ENCODE measurements at places on chromosomes 16 and 17. TPM values are rescaled to one million over a fixed set of nuclear protein-coding genes. Genes with fewer than 3 reads are reported as not detected.

- no peak for ATAC-seq
Measured at GRCh38 chr16:55835581-55835980, 2.7 kb upstream of the CES1 start.

DNA sequence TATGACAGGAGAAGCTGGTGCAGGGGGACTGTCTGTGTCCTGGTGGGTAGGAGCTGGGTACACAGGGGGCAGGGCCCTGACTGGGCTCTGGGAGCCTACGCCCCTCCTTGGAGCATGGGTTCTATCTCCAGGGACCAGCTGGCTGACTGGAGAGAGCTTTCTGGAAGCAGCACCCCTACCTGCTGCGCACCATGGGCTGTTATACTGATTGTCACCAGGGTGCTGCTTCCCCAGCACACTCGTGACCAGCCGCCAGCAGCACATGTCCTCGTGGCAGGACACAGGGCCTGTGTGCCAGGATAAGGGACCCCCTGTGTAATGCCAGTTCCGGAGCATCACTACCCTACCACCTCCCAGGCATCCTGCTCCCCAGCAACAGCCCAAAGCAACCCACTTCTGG lies 106.0 kb downstream of the AMFR start:
- ATAC-seq, result no peak

- ATAC-seq, result peak; percentile 77
Measured at GRCh38 chr17:17151962-17152361, 54.2 kb downstream of the PLD6 start.

PRSS53 gene
- 17.3 TPM for total RNA-seq

GAST gene
- not detected for total RNA-seq

ASGR1 gene
- 0.67 TPM for total RNA-seq

CIITA gene
- 8.6 TPM for total RNA-seq

GRCh38 chr16:66269617-66270332 lies 96.7 kb upstream of the CDH5 start:
- ATAC-seq, result no peak

DNA sequence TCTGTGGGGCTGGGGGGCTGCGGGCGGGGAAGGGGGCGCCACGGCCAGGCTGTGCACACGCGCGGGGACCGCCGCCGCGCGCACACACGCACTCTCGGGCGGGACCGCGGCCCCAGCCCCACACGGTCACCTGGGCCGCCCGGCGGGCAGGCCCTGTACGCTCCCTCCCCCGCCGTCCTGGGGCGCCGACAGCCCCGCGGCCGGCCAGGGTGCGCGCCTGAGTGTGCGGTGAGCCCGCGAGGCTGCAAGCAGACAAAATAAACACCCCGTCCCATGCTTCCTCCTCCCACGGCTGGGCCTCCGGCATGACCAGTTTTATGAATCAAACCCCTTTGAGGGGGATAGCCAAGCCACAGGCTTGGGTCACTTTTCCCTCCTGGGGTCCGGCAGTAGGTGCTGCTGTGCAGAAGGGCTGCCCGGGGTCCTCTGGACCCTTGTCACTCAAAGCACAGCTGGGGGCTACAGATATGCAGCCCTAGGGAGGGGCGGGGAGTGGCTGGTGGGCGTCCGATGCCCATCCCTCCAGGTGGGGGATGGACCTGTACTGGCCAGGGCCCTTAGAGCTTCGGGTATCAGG lies 441 bp downstream of the VASN start:
- peak; percentile 65 for ATAC-seq

DNA sequence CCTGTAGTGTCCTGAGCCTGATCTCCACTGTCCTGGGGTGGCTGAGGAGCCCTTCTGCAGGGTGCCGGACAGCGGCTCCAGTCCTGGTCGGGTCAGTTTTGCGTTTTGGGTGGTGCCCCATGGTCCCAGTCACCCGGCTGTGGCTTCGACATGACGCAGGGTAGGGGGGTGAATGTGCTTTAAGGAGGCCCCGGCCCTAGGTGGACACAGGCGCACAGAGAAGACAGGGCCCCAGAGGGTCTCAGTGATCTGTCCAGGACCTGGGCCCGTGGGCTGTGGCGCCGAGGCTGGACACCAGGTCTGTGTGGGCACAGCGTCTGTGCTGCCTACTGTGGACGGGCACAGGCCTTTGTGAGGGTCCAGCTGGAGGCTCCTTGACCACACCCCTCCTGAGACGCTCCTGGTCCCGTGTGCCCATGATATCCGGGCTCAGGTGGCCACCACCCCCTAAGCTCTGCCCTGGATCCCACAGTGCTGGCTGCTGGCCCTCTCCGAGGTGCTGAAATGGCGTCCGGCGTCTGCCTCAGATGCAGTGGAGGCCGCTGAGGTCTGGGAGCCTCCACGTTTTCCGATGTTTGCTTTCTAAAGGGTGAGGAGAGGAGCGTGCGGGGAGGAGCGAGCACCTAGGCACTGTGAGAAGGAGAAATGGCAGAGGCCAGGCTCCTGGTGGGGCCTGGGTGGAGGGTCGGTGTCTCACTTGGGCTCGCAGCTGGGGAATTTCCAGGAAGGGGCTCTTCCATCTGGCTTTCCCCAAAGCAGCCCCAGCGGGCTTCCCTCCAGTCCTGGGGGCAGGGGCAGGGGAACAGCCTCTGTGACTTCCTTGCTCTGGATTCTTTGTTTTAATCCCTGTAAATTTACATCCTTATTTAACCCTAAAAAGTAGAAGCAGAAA lies 56.1 kb upstream of the ACSF3 start:
- peak; percentile 24 for ATAC-seq

GRCh38 chr16:75261590-75262078 lies 10.2 kb upstream of the BCAR1 start:
- no peak for ATAC-seq

DNA sequence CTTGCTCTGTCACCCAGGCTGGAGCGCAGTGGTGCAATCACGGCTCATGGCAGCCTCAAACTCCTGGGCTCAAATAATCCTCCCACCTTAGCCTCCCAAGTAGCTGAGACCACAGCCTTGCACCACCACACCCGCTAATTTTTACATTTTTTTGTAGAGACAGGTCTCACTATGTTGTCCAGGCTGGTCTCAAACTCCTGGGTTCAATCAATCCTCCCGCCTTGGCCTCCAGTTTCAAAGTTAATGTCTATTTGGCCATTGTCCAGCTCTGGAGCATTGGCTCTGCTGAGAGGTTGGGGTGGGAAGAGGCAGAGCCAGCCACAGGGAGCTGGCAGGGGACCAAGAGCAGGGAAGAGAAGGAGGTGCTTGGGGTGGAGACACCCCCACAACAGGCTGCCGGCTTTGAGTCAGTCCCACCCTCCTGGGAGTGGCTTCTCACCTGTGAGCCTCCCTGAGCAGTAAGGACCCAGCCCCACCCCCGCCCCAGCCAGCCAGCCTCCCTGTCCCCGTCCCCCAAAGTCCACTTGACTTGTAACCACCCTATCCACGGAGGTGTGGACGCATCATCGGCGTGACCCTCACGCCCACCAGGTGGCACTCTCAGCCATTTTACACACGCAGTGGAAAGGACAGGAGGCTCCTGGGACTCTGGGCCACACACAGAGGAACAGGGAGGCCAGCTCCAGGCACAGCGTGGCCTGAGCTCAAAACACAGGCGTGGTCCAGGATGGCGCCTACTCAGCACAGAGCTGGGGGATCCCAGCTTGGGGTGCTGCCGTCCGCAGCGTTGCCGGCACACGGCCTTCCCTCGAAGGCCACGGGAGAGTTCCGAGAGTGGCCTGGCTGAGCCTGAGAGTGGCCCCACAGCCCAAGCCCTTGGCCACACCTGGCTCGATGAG lies 22.8 kb upstream of the PVALEF start:
- peak; percentile 85 for ATAC-seq

DNA sequence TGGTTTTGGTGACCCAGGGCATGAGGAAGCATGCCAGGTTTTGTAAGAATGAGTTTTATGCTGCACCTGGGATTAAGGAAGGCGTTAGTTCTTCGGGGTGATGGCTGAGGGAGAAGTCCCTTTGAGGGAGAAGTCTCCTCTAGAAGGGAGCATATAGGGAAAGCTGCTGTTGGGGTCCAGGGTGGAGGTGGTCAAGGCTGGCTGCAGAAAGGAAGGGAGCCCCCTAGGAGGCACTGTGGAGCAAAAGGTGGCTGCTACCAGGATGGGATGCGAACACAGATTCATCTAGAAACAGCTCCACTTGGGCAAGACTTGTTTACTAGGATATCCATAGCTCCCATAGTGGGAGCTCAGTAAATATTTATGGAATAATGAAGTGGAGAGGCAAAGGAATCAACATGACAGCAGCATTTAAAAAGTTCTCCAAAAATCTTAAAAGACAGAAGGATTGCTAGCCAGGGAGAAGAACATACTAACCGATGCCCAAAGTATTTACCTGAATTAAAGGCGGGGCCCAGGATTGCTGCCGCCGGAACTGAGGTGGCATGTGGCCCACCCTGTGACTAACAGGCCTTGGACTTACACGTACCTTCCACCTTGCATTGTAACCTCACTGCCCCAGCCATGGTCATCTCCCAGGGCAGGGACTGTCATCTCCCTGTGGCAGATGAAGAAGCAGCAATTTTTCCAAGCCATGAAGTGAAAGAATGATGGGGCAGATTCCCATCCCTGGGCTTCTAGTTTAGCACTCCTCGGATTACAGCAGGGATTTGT lies 7.1 kb upstream of the LPCAT2 start:
- no peak for ATAC-seq

ZNHIT3 gene
- 47.9 TPM for total RNA-seq

GRCh38 chr16:424623-425081 lies 797 bp upstream of the RAB11FIP3 start:
- ATAC-seq, result no peak

TTYH2 gene
- total RNA-seq, result 2.6 TPM

DNA sequence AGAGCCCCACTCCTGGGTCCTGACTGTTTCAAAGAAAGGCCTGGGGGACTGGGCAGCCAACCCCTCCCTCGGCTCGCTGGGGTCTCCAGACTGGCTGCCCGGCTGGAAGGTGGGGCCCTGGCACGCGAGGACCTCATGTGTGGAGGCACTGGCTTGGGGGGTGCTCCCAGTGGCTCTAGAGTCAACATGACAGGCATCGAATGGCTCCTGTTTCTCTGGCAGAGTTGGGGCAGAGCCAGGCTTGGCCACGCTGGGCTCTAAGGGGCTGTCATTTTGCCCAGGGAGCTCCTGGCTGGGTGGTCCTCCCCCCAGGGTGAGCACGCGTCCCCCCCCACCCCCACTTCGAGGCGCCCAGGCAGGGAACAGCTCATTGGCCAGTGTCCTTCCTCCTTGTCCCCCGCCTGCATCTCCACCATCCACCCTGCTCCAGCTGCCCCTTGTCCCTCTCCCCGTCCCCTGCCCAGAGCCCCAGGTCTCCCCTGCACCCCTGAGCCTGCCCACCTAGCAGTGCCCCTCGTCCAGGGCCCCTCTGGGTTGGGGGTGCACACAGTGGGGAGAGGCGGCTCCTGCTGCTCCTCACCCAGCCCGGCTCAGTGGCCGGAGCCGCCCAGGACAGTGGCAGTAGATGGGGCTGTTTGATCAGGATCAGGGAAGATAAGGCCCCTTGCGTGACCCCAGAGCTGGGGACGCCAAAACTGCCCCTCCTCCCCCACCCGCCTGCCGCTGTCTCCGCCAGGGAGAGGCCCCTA lies 2.7 kb downstream of the GCGR start:
- no peak for ATAC-seq

ANKRD40CL gene
- not detected for total RNA-seq

CRHR1 gene
- total RNA-seq, result not detected

DNA sequence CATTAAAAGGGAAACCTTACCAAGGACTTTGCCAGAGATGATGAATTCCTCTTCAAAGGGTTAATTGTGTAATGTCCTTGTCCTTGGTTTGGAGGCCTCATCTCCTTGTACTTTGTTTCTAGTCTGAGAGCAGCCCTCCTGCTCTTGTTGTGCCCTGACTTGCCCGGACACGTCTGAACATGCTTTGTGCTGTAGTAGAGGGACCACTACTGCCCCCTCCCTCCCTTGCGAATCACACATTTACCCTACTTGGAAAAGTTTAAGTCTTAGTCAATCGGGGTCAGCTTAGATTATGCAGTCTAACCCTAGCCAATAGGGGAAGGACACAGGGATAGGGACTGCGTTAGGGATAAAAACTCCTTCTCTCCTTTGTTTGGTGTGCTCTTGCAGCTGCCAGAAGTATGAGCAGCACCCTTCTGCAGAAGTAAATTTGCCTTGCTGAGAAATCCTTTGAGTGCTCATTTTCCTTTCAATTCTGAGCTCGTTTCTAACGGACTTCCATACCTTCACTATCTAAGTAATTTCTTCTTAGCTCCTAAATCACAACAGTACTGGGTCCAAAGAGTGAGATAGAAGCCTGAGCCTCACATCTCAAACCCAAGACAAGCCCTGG lies 26.4 kb upstream of the CLEC3A start:
- no peak for ATAC-seq

- ATAC-seq, result no peak
Measured at GRCh38 chr16:70757183-70757582, 43.8 kb downstream of the VAC14 start.

JPH3 gene
- total RNA-seq, result 0.09 TPM

DNA sequence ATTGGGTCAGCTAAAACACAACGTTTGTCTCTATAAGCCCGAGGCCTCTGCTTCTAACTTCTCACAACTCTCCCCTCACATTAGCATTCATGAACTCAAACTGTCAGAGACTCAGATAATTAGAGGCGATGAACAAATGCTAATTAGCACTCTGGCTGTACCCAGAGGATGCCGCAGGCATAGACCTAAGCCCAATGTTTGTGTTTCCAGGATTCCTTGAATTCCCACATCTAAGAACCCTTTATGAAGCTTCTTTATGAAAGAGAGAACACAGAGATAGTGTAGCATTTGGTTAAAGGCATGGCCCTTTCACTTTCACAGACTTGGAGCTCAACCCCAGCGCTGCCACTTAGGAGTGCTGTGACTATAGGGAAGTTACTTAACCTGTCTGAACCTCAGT lies 512.2 kb downstream of the GRIN2A start:
- no peak for ATAC-seq

- peak; percentile 75 for ATAC-seq
Measured at GRCh38 chr16:84175350-84176081, 11.3 kb downstream of the TAF1C start.

GRCh38 chr16:67474551-67475455 lies 6.2 kb downstream of the ATP6V0D1 start:
- ATAC-seq, result no peak

PARD6A gene
- total RNA-seq, result 16.5 TPM

MRM3 gene
- 19.9 TPM for total RNA-seq

- ATAC-seq, result no peak
Measured at GRCh38 chr17:72511874-72512273, 391.1 kb downstream of the SOX9 start.

GRCh38 chr16:85061566-85061965 lies 34.0 kb downstream of the KIAA0513 start:
- ATAC-seq, result no peak

DNA sequence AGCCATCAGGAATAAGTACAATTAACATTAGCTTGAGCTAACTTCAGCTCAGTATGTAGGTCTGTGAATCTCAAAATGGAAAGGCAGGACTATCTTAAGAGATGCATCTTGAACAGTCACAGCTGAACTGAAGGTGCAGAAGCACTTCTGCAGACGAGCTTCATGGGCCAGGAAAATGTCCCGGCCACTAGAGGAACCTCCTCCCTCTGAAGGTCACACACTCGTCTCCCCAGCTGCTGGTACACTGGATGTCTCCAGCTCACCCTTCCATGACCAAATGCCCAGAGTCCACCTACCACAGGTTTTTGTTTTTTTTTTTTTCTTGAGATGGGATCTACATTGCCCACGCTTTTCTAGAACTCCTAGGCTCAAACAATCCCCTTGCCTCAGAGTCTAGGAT lies 33.2 kb downstream of the WDR59 start:
- no peak for ATAC-seq

Data from activated T-helper 17 cell treated with anti-CD3 and anti-CD28 coated beads, Interleukin-2, amount 50 U/mL, for 72 hours (primary cell).